ENCODE measurements at places on chromosomes 5 and 9. TPM values are rescaled to one million over a fixed set of nuclear protein-coding genes. Genes with fewer than 3 reads are reported as not detected.

LHX2 gene
- under 0.01 TPM for total RNA-seq

AIF1L gene
- 4.8 TPM for total RNA-seq

SPINK13 gene
- total RNA-seq = not detected

SLC34A3 gene
- not detected for total RNA-seq

FAM221B gene
- total RNA-seq = not detected

KCNV2 gene
- under 0.01 TPM for total RNA-seq

GRCh38 chr9:114681594-114682332, at the start of gene TEX48:
Gene TEX48 (minus strand): TSS chr9:114682192. CDS start chr9:114671723, 10,469 bp downstream.
- peak; percentile 66 for DNase-seq

DNA sequence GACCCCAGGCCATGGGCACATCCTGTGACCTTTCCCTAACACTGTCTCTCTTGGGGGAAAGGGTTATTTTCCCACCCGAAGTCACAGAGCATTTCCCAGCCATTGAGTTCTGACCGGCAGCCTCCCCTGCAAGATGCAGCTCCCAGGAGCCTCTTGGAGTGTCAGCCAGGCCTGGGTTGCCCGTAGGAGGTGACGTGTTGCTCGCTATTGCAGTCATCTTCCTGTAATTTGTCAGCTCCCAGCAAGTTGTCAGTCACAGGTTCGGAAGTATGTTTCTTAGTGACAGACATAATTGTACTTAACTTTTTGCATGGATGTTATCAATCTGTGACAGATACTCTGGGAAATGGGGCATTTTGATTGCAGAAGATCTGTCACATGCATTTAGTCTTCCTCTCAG, 74.5 kb downstream of the MVB12B start:
- DNase-seq = no peak

DNA sequence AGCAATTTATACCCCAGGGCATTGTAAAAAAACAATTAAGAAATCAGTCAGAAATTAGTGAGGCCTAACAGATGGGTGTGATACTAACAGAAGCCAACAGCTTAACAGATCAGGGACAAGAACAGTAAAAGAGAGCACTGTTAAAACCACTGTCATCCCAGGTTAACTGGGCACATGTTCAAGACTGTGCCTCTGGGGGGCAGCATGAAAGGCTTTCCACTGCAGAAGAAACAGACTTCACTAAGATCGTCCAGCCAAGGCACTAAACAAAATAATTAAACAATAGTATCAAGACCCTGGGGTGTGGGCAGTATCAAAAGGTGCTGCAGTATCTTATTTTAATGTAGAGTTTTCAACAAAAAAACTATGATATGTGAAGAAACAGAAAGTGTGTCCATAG, 43.5 kb downstream of the FBN2 start:
- DNase-seq = no peak

GRCh38 chr9:35549441-35549840, 55.6 kb upstream of the TESK1 start:
- DNase-seq = no peak

- no peak for DNase-seq
Measured at GRCh38 chr5:135313946-135314345, 85.1 kb downstream of the MACROH2A1 start.

DNA sequence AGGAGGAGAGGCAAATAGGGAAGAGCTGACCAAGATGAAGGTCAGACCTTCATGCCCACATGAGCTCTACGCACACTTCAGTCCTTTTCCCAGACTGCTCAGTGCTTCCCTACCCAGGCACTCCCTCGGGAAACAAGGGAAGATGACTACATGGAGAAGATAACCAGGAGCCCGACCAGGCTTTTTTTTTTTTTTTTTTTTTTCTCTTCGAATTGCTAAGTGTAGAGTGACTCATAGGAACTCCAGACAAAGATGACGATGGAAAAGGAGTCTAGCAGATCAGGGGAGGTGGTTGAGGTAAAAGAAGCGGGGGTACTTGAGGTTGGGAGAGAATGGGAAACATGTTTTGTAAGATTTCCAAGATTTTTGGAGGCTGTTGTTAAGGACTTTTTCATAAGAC, 526.1 kb downstream of the BNC2 start:
- no peak for DNase-seq

GRCh38 chr9:113798062-113799030, 77.8 kb upstream of the ZNF618 start:
- DNase-seq = no peak

GRCh38 chr9:89383030-89383720, 64.9 kb downstream of the SECISBP2 start:
- no peak for DNase-seq

- no peak for DNase-seq
Measured at GRCh38 chr5:111232311-111233051, 8.3 kb downstream of the CAMK4 start.

GRCh38 chr5:156680831-156681230, 169.3 kb upstream of the PPP1R2B start:
- DNase-seq = no peak

DNA sequence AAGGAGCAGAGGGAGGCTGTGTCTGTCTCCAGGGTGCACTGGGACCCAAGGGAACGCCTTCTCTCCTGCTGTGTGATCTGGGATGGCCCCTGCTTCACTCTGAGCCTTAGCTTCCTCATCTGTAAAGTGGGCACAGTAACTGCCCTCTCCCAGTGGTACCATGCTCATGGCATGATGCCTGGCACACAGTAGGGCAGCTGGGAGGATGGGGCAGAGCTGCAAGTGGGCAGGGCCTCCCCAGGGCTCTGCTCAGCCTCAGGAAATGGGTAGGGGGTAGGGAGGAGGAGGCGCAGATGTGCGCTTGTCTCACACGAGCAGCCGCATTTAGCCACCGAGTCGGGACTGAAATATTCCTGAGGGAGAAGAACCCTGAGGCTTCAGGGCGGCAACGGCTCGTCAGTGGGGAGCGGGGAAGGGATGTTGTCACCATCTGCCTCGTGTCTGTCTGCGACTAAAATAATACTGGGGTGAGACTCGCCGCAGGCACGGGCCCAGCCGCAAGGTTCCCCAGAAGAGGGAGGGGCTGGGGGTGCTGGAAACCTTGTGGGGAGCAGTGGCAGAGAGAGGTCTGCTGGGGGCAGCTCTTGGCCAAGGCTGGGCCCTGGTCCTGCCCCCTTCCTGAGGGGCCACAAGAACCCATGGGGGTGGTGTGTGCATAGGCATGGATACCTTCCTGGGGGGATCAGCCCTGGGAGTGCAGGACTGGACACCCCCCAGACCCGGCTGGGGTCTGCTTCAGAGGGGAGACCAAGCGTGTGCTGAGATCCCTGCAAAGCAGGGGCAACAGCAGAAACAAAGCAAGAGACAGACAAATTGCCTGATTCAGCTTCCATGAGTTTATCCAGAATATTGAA, 55.2 kb upstream of the PSD2 start:
- no peak for DNase-seq
